ENCODE measurements at places on chromosomes 7 and 10.

DNA sequence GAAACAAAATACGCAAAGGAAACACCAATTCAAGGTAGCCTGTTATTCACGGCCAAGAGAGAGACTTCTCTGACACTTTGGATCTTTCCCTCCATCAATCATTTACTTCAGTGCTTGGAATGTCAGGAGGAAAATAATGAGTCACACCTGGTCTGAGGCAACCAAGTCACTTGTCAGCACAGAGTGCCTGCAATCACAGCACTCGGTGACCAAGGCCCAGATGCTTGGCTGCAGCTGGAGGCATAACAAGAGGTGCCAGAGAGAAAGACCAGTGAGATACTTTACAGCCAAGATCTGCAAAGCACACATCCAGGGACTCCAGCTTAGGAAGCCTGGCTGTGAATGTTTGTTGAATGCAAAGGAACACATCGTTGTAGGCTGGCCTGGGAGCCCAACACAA is 33.9 kb downstream of the ASB13 start:
- DNase-seq: no peak

DNA sequence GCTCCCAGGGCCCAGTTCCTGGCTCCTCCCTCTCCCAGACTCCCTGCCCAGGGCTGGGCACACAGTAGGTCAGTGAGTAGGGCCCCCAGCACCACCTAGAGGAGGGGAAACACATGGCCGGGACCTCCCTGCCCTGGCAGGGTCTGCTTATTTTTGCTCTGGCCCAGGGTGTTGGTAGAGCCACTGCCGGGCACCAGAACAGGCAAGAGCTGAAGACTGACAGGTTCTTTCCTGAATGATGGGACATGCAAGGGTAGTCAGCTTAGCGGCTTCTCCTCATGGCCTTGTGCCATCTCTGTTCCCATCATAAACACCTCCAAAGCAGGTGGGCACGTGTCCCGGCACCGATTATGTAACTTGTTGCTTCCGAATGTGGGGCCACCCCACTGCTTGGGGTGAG is 86.5 kb downstream of the NEURL1 start:
- no peak for DNase-seq

DNA sequence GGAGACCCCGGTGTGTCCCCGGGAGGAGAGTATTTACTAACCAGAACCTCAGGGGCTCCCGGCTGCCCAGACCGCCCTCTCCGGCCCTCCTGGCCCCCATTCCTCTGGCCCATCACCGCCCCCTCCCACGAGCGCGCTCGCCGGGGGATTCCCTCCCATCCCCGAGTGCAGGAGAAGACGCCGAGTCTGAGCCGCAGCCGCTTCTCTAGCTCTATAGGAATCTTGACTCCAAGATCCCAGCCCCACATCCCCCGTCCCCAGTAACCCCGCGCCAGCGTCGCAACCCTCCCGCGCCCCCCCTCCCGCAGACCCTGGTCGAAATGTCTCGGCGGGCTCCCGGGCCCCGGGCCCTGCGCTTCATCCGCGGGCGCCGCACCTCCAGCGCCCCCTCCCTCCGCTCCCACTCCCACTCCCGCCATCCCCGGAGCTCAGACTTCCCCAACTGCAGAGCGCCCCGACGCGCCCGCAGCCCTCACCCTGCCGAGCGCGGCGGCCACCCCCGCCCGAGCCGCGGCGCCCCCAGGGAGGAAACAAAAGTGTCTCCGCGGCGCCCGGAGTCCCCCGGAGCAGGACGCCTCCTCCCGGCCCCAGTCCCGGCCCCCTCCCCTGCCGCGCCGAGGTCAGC is 541 bp downstream of the ELMO1 start:
- no peak for DNase-seq

- DNase-seq: no peak
Measured at GRCh38 chr7:132683896-132684690, 107.8 kb upstream of the PLXNA4 start.

DNA sequence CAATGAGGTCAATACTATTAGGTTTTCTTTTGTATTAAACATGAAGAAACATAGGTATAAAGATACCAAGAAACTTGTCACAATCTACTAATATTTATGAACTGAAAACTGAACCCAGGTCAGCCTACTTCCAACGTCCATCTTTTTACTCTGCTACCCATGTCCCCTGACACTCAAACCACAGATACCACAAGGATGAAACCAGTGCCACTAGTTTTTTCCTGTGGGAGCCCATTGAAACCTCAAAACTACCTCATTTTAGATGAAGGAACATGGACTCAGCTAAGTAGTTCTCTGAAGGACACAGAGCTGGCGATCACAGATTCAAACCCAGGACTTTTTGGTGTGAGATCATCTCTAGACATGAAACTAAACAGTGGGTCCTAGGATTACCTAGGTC is 6.8 kb downstream of the TET1 start:
- DNase-seq: no peak

DNA sequence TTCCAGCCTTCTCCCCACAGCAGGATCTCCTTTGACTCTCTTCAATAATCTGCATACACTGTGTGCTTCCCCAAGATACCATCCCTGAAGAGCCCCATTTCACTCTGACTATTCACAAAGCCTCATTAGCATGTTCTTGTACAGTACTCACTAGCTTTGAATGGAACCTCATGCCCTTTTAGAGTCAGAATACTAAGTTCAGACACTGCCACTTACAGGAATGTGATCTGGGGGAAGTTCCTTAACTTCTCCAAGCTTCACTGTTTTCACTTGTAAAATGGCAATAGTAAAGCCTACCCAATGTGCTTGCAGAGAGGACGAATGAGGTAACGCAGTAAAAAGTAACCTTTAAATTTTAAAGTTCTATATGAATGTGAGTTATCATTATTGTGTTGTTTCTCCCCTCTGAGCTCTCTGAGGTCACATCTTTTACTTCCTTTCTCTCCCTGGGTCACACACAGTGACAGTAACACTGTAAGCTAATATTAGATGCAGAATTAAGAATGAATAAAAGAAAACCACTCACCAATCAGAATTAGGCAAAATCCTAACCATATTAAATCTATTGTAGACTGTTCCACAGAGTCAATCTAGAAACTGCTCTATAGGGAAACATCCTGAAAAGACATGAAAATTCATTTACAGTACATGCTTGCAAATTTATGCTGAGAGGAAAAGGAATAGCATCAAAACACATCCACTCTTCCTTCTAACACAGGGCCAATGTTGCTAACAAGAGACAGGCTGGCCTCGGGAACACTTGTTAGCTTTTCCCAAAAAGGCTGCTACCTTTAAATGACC is 64.2 kb upstream of the IL6 start:
- DNase-seq: no peak

GRCh38 chr10:22477334-22478287 is 132.3 kb downstream of the SPAG6 start:
- no peak for DNase-seq

- DNase-seq: no peak
Measured at GRCh38 chr7:13240349-13240748, 552.9 kb downstream of the ARL4A start.

- no peak for DNase-seq
Measured at GRCh38 chr7:12209221-12209620, 1.9 kb upstream of the TMEM106B start.

Data from NCI-H1436 treated with DMSO at 0.1 percent for 48 hours (cell line).